ENCODE measurements at places on chromosomes 16 and 17. TPM values are rescaled to one million over a fixed set of nuclear protein-coding genes. Genes with fewer than 3 reads are reported as not detected.

RNF222 gene
- not detected for total RNA-seq

HCFC1R1 gene
- 6.1 TPM for total RNA-seq

NOXO1 gene
- total RNA-seq: not detected

SLC47A1 gene
- 3.4 TPM for total RNA-seq

ABAT gene
- total RNA-seq: 1.4 TPM

MGRN1 gene
- total RNA-seq: 17.9 TPM

ZNF213 gene
- 5.6 TPM for total RNA-seq

NLGN2 gene
- 5.1 TPM for total RNA-seq

EPN2 gene
- 44.5 TPM for total RNA-seq

DNASE1L2 gene
- 0.94 TPM for total RNA-seq

DLX4 gene
- total RNA-seq: not detected

CLDN9 gene
- total RNA-seq: not detected

TLCD2 gene
- 1.1 TPM for total RNA-seq

KRTAP1-1 gene
- total RNA-seq: not detected

CACNG3 gene
- total RNA-seq: not detected

ACE gene
- total RNA-seq: 46.8 TPM

TSPOAP1 gene
- not detected for total RNA-seq

SLC5A11 gene
- 0.27 TPM for total RNA-seq

CCT6B gene
- 0.38 TPM for total RNA-seq

RSL1D1 gene
- total RNA-seq: 57.4 TPM

KRTAP4-6 gene
- not detected for total RNA-seq

PYY gene
- not detected for total RNA-seq

NMT1 gene
- total RNA-seq: 58.7 TPM

CCL16 gene
- 0.19 TPM for total RNA-seq

RAB11FIP4 gene
- total RNA-seq: 0.09 TPM

TNK1 gene
- total RNA-seq: 0.28 TPM

CCL8 gene
- total RNA-seq: not detected

AFMID gene
- 38.9 TPM for total RNA-seq

PRSS33 gene
- not detected for total RNA-seq

SLC6A4 gene
- under 0.01 TPM for total RNA-seq

ALOXE3 gene
- total RNA-seq: not detected

C16orf54 gene
- not detected for total RNA-seq

SPATA22 gene
- total RNA-seq: not detected

RIPOR1 gene
- 68.8 TPM for total RNA-seq
